ENCODE measurements at places on chromosomes 3 and 15. TPM values are rescaled to one million over a fixed set of nuclear protein-coding genes. Genes with fewer than 3 reads are reported as not detected.

Gene SPINK8
- total RNA-seq: not detected

Gene CCDC54
- total RNA-seq: not detected

Gene THRB
- total RNA-seq: 4.5 TPM

GRCh38 chr3:111747490-111747889 is 111.6 kb upstream of the PHLDB2 start:
- H3K4me1 ChIP-seq: peaks cover 60% of the 10 kb centered on the region
- H3K27me3 ChIP-seq: no peaks in the 10 kb centered on the region
- DNase-seq: no peak
- no peak overlapping the region for H3K4me3 ChIP-seq

DNA sequence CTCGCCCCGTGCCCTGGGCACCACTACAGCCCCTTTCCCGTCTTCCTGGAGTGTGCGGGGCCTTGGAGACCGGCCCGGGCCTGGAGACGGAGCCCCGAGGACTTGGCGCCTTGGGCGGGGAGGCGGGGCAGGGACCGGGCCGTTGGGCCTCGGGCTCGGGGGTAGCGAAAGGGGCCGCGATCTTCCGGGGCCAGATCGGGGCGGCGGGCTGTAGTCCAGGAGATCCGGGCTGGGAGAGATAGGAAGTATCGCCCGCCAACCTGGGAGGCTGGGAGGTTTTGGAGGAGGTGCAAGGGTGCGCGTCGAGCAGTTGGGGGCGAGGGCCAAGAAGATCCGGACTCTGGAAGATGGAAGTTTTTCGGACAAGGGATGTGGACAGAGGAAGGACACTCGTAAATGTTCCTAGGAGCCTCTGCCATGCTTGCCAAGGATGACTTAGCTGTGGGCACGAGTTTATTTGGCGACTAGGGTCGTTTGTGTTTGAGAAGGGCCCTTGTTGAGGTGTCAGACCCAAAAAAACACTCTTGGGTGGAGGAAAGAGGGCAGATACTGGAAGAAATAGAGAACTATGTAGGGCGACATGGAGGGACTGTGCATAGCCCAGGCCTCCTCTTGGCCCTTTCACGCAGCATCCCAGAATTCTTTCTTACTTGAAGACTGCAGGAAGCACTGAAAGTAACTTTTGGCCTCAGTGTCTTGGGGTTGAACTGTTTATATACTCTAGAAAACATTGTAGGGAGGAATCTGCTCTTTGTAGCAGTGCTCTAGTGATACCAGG is 712 bp downstream of the RTF1 start:
- peak overlapping the region; percentile 93 for H3K4me3 ChIP-seq
- no peaks in the 10 kb centered on the region for H3K36me3 ChIP-seq
- DNase-seq: no peak
- H3K27ac ChIP-seq: peak overlapping the region; percentile 72
- H3K27me3 ChIP-seq: no peaks in the 10 kb centered on the region

DNA sequence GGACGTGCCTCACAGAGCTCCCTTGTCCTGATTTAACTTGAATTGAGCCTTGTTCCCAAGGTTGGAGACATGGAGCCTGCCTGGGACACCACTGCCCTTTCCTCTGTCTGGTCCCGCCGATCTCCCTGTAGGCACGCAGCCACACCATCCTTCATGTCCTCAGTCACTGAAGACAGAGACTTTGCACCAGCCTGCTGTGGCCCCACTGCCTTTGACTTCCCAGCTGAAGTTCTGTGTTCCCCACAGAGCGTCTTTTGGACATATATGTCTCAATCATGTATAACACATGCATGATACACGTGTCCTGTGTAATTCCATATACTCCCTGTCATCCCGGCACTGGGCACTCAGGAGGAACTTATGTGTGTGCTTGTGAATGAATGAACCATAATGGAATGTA is 23.6 kb downstream of the GABRA5 start:
- H3K27ac ChIP-seq: no peak overlapping the region
- peaks cover 8% of the 10 kb centered on the region for H3K4me1 ChIP-seq
- DNase-seq: no peak
- no peaks in the 10 kb centered on the region for H3K27me3 ChIP-seq
- peaks cover 6% of the 10 kb centered on the region for H3K36me3 ChIP-seq

All from WTC11 (cell line).